ENCODE measurements at places on chromosomes 12 and 14.
A peak's percentile ranks its signal among the peaks of the same experiment; 100 is the strongest.

- peak; percentile 82 for DNase-seq
Measured at GRCh38 chr12:27331291-27331926, 1.2 kb upstream of the BMAL2 start.

DNA sequence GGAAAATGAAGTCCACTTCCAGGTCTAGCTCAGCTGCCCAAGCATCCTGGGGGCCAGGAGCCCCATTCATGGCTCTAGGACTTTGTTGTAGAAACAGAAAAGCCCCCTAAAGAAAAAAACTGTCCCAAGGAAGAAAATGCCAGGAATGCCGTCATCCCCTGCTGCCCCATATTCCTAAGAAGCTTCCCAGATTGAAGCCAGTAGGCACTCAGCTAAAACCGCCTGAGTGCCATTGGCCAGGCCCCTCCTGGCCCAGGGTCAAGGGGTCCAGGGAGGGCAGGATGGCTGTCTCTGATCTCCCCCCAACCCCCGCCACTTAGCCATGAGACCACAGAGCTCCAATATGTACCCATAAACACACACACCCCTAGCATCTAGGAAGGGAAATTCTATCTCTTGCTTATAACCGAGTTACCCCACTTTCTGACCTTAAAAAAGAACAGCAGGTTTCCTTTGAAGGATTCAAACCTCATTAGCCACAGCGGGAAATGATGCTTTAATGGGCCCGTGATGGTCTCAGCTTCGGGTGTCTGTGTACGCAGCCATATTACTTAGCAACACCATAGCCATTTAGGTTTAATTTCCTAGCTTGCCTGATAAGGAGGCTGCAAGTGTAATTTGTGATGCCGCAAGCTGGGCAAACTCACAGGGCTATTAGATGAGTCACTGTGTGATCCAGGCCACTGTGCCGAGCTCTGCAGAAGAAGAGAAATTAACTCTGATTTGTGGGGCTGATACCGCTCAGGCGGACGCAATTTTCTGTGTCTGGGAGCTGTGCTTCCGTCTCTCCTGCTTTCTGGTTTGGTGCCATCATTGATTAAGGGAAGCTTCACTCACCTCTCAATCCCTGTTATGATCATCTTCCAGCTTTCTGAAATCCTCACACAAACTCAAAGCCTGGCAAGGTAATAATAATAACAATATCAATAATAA lies 84.2 kb downstream of the GCH1 start:
- DNase-seq: peak; percentile 64

- DNase-seq: peak; percentile 55
Measured at GRCh38 chr14:76133103-76133502, 18.6 kb upstream of the GPATCH2L start.

DNA sequence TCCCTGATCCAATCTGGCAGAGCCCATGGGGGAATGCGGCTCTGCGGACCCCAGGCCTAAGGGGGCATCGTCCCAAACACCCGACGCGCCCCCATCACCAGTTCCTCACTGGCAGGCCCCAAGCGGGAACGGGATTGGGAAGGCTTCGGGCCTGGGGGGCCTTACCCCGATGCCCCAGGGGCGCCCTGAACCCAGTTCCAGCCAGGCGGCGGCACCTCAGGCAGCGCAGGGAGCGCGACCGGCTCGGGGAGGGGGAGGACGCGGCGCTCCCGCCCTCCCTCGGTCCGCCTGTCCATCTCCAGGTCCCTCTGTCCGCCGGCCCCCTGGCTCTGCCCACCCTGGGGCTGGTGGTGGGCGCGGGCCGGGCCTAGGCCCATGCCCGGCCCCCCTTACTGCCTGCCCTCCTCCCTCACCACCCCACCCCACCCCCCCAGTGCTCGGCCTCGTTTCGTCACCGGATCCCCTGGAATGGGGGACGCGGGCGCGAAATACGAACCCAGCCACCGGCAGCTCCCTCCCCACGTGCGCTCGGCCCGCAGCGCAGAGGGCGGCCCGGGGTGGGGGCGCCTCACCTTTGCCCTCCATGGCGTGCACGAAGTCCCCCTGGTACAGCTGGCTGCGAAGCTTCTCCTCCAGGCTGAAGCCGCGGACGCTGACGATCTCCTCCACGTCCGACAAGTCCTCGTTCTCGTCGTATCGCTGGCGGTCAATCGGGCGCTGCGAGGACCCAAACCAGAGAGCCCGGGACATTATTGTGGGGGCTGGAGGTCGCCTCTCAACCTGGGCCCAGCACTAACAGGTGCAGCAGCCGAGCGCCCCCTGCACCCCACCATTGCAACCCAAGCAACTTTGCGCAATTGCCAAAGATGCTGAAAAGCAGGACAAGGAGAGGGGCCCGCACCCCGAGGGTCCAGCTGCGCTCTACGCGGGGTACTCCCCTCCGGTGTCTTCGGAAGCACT lies 2.3 kb downstream of the KDM2B start:
- peak; percentile 85 for DNase-seq

DNA sequence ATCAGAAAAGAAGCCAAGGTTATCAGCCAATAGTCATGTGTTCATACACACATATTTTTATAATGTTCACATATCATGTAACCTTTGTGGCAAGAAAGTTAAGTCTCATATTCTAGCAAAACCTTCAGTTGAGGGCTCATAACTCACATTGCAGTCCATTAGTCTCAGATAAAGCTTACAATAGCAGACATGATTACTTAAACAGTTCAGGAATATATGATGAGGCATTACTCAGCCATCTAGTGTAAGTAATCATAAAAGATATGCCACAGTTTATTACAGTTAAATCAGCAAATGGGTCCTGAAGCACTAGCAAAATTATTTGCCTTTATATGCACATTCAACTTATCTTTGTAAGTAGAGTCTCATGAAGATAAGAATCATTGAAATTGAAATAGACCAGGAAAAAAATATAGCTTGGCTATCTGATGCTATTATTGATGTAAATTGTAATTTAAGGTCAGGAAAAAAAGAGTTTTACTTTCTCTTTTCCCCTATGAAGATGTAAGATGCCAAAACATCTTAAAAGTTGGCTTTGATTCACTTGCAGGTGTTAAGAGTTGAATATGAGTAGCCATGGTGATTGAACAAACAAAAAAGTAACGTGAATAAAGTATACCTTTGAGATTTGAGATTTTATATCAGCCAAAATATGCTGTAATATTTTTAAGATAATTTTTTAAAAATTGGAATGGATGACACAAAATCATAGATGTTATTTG lies 537.0 kb downstream of the SLC6A15 start:
- DNase-seq: no peak

GRCh38 chr12:77940011-77940423 lies 109.3 kb downstream of the NAV3 start:
- DNase-seq: peak; percentile 60

- DNase-seq: no peak
Measured at GRCh38 chr12:25001311-25001710, 52.4 kb upstream of the BCAT1 start.

DNA sequence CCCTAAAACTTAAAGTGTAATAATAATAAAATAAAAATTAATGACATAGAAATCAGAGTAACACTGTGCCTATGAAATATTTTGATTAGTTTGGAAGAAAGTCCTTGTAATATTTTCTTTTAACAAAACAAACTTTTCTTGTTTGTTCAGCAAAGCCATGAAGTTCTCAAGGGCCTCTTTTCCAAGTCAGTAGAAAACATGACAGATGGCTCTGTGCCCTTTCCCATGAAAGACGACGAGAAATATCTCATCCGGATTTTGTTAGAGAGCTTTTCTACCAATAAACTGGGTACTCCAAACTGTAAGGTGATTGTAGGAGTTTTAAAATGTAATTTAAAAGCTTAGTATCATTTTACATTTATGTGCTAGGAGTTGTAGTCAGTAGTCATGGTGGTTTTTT lies 54.5 kb upstream of the ASPG start:
- no peak for DNase-seq

- no peak for DNase-seq
Measured at GRCh38 chr14:64623554-64624165, 73.9 kb downstream of the PPP1R36 start.

DNA sequence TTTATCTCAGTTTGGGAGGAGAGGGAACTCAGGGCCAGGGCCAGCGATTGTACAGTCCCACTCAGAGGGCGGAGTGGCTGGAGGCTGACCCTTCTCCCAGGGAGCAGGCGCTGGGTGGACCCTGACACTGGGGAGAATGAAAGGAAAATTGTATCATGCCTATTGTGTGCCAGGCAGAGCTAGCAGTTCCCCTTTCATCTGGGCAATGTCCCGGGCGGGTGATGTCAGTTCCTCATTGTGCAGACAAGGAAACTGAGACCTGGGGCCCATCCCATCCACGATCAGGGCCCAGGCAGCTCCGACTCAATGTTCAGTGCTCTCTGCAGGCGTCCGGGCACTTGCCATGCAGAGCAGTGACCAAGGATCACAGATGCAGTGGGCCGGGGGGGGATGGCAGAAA lies 101.9 kb upstream of the RTL1 start:
- DNase-seq: no peak

GRCh38 chr14:31362746-31363145 lies 57.6 kb downstream of the HEATR5A start:
- no peak for DNase-seq

- no peak for DNase-seq
Measured at GRCh38 chr12:39301422-39301821, 141.5 kb downstream of the KIF21A start.

GRCh38 chr12:72888693-72889092 lies 616.5 kb downstream of the TRHDE start:
- no peak for DNase-seq

DNA sequence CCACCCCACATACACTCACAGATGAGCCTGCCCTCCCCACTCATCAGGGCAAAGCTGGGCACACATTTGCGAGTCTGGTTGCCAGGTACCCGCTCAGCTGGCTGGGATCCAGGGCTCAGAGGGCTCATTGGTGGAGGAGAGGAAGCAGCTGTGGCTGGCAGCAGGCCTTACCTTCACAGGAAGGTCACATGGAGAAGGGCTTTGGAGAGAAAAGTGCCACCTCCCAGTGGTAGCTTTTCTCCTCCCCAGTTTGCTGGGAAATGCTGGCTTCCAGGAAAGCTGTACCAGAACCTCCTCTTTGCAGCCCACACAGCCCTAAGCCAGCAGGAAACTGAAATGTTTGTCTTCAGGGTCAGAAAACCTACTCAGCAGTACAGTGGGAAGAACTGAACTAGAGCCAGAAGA lies 55.6 kb downstream of the LGMN start:
- DNase-seq: no peak

- DNase-seq: no peak
Measured at GRCh38 chr14:57136669-57137328, 131.9 kb downstream of the EXOC5 start.

- no peak for DNase-seq
Measured at GRCh38 chr12:28709986-28710685, 438.9 kb upstream of the FAR2 start.

GRCh38 chr14:68374682-68375081 lies 418.2 kb downstream of the ZFP36L1 start:
- no peak for DNase-seq

GRCh38 chr12:109594556-109595317 lies 21.1 kb downstream of the MVK start:
- DNase-seq: no peak

DNA sequence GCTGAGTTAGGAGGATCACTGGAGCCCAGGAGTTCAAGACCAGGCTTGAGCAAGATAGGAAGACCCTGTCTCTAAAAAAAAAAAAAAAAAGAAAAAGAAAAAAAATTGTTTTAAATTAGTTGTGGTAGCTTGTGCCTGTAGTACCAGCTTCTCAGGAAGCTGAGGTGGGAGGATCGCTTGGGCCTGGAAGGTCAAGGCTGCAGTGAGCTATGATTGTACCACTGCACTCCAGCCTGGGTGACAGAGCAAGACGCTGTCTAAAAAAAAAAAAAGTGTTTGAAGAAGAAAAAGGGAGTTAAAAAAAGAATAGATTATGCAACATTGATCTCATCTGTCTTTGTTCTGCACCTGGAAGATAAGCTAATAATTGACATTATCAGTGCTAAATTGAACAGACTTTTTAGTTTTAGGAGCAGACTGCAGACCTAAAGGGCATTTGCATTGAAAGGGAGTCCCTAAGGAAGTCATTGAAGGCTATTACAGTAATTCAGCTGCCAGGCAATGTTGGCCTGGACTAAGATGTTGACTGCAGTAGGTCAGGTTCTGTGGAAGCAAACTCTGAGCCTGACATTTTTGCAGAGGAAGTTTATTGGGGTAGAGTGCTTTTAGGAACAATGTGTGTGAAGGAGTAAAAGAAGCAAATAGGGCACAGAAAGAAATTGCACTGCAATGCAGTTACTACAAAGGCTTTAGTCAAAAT lies 215.8 kb downstream of the PCNX1 start:
- DNase-seq: no peak

DNA sequence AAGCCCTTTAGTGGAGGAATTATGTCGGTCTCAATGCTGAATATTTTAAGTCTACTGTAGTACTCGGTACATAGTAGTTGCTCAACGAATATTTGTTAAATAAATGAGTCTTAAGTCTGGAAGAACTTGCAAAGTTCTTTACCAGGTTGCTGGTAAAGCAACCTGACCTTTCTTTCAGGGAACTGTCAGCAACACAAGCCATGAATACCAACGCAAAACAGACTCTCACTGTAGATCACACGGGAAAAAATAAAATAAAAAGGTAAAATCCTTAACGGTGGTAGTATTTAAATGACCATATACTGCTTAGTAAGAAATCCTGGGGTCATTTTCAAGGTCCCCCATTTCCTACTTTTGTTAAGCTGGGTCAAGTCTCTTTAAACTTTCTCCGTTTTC lies 447 bp upstream of the NUBPL start:
- no peak for DNase-seq

GRCh38 chr14:32939254-32940065 lies 781 bp downstream of the NPAS3 start:
- peak; percentile 94 for DNase-seq

DNA sequence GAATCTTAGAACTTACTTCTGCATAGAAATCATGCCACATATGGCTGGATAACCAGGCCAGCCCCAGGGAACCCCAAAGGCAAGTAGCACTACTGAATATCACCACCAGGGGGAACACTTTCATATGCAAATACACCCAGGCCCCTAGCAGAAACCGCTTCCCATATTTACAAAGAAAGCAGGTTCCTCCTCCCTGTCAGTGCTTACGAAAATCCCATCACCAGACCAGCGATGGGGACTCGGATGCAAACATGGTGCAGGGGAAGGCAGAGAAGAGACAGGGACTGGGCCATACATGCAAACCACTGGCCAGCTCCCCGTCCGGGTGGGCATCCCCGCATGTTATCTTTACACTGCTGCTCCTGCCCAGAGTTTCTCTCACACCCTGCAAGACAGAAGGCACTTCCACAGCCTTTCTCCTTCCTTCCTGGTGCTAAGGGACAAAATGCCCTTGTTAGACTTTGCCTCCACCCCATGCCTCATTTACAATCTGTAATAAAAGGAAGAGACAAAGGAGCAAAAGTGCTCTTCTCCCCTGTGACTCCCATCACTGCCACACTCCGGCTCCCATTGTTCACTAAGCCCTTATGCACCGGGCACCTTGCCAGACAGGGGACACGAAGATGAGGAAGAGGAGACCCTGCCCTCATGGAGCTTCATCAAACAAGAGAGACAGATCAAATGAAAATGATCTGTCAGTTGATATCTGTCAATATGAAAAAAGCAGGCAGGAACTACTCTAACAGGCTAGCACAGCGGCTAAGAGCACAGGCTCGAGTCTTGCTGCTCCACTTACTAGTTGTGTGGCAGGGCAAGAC lies 62.3 kb downstream of the PTPN21 start:
- DNase-seq: peak; percentile 88

- DNase-seq: no peak
Measured at GRCh38 chr12:66602483-66603143, 76.3 kb downstream of the GRIP1 start.
